ENCODE measurements at places on chromosomes 3 and 15. TPM values are rescaled to one million over a fixed set of nuclear protein-coding genes. Genes with fewer than 3 reads are reported as not detected.

FRMD5 gene
- total RNA-seq = 0.08 TPM

MESP2 gene
- total RNA-seq = not detected

GRCh38 chr3:61638741-61639140 lies 77.4 kb downstream of the PTPRG start:
- no peaks in the 10 kb centered on the region for H3K36me3 ChIP-seq
- H3K27ac ChIP-seq = no peak overlapping the region
- H3K27me3 ChIP-seq = no peaks in the 10 kb centered on the region
- H3K4me1 ChIP-seq = no peaks in the 10 kb centered on the region

CHRD gene
- total RNA-seq = not detected

DNA sequence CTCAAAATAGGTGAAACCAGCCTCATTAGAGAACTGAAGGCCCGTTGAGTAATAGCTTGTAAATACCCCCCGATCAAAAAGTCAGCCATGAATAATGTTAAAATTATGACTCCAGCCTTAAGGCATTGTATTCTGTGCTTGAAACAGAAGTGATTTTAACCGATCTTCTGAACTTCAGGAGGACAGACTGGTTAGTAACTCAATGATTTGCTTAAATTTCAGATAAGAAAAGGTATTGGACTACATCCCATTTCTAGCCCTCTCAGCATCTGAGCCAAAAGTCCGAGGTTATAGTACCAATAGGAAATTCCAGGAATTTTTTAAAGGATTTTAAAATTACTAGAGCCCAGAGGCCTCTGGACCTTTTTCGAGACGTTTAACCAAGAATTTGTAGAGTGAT lies 67.7 kb upstream of the FGF12 start:
- no peak for DNase-seq
- H3K4me1 ChIP-seq = no peaks in the 10 kb centered on the region
- no peak overlapping the region for H3K27ac ChIP-seq
- no peak overlapping the region for H3K4me3 ChIP-seq
- H3K36me3 ChIP-seq = no peaks in the 10 kb centered on the region

GRCh38 chr3:106126846-106127235 lies 258.0 kb upstream of the CBLB start:
- H3K4me3 ChIP-seq = no peak overlapping the region
- H3K27ac ChIP-seq = no peak overlapping the region
- H3K36me3 ChIP-seq = no peaks in the 10 kb centered on the region
